ENCODE measurements at places on chromosomes 6 and 20.

DNA sequence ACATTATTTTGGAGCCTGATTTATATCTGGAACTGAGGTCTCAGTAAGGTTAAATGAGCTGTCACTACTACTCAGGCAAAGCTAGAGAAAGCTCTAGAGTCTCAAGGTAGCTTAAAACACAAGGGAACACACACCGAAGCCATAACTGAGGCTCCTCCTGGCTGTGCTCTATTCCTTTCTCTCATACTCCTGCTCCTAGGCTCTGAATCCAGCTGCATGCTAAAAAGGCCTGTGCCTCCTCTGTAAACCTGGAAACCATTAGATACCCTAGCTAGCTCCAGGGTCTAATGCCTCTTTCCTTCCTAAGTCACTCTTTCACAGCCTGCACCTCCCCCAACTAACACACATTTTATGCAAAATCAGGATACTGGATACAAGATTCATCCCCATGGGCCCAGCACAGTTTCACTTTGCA is 17.1 kb downstream of the RIPOR2 start:
- no peak for DNase-seq

DNA sequence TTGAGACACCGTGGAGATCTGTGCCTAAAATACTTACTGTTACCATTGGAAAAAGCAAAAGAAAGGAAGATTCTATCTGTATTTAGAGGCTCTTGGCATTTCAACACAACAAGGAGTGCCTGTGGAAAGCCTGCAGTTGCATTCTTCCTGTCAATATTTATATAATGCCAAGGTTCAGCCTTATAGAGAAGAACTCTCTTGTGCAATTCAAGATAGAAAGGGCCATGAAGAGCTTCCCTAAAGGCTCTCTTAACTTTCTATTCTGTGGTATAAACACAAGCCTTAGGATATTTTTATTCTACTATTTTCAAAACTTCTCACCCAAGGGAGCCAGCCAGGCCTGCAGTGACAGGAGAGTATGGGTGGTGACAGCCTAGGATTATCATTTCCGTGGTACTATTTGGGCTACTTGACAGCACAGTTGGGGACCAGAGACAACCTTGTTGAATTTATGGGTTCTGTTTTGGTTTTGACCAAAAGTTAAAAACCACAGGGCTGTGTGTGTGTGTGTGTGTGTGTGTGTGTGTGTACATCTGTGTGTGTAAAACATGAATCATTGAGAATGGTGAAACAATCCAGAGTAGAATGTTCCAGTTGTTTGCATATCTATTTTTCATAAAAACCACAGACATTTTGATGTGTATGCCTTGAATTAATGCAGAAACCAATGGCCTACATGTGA is 700.9 kb upstream of the SLC35B3 start:
- no peak for DNase-seq

- DNase-seq: no peak
Observed at GRCh38 chr6:68718385-68719073, 83.4 kb downstream of the ADGRB3 start.

DNA sequence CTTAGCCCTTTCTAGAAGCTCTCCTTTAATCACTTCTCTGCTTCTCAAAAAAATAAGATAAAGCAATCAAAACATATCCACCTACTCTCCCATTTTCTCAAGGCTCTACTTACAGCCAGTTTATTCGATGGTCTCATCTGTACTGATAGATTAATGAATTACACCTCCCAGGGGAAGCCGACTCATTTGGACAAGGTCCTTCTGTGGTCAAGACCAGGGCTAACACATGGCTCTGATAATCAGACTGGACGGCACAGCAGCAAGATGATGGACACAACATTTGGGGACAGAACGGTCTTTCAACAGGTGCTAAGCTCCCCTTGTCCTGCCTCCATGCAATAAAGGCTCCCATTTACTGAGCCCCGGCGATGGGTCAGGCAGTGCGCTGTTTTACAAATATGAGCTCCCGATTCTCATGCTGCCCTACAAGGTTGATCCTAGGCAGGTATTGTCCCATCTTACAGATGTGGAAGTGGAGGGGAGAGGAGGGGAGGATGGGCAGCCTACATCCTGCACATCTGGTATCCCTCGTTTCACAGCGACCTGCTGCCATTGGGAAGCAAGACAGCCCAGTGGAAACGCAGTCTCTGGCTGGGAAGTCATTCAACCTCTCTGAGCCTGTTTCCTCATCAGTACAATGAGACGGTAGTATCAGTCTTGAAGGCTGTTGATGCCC is 15.7 kb downstream of the CPNE5 start:
- no peak for DNase-seq

DNA sequence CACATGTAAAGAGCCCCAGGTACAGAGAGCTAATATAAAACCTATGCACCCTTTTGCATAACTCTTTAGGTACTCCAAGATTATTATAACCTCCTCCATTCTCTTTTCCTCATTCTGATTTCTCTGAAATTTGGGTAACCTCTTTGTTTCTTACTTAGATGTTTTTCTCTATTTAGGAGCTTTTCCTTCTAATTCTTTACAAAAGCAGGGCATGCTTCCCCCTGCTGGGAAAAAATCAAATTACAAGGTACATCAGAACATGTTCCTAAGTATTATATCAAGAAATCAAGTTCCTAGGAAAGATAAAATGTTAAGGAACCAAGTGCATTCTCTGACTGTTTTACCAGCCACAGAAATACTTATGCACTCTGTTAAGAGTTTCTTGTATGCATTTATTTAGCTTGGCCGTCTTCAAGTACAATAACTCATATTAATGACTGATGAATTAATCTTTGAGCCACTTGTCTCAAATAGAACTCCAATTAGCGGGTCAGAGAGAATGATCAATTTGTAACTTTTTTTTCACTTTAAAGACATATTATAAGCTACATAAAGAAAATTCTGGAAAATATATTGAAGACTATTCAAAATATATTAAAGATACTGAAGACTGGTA is 2.1 kb downstream of the KHDRBS2 start:
- no peak for DNase-seq

GRCh38 chr6:56647172-56647762 is 4.6 kb upstream of the DST start:
- no peak for DNase-seq

DNA sequence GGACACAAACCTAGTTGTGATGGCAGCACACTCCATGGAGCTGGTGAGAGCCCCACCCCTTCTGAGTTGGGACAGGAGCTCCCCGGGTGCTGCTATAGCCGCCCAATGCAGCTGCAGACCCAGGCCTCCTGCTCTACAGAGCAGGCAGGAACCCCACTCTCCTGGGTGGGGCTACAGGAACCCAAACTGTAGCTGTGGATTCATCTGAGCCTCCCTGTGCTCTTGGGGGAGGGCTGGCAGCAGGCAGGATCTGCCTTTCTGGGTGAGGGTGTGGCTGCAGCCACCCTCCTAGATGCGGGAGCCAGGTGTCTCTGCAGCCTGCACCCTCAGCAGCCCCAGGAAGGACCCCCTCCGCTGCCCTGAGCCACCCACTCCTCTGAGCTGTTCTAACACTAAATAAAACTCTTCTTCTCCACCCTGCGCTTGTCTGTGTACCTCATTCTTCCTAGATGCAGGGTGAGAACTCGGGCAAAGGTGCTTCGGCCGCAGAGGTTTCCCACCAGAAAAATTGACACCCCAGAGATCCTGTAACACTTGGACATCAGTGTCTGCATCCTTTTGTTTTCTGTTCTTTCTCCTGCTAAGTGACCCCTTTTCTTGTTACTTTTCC is 55.2 kb upstream of the KIF13A start:
- no peak for DNase-seq

DNA sequence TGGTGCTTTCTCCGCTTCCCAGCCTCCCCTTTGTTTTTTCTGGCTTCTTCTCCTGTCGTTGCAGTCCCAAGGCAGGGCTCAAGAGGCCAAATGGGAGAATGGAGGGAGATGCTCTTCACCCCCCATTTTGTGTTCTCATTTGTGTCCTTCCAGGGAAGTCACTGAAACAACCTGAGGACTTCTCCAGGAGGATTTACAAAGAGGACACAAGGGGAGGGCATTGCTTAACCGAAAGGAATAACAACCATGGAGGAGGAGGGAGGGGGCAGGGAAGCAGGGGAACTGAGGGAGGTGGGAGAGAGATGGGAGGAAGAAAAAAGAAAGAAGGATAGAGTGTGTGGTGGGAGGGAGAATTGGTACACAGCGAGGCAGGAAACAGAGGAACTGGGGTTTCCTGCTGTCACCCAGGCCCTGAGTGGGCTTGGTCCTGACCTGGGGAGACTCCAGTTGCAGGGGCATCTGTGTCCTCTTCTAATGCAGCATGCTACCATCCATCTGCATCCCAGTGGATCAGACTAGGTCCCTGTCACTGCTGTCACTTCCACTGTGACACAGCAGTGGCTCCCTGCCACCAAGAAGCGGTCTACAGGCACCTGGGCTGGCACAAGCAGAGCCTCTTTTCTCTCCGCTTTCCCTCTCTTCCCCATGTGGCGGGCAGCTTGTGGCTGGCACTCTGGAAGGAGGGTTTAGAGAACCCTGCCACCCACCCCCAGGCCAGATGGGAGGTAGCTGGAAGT is 17.1 kb upstream of the MLN start:
- DNase-seq: no peak

GRCh38 chr6:133001040-133001565 is 186.7 kb downstream of the RPS12 start:
- DNase-seq: no peak

DNA sequence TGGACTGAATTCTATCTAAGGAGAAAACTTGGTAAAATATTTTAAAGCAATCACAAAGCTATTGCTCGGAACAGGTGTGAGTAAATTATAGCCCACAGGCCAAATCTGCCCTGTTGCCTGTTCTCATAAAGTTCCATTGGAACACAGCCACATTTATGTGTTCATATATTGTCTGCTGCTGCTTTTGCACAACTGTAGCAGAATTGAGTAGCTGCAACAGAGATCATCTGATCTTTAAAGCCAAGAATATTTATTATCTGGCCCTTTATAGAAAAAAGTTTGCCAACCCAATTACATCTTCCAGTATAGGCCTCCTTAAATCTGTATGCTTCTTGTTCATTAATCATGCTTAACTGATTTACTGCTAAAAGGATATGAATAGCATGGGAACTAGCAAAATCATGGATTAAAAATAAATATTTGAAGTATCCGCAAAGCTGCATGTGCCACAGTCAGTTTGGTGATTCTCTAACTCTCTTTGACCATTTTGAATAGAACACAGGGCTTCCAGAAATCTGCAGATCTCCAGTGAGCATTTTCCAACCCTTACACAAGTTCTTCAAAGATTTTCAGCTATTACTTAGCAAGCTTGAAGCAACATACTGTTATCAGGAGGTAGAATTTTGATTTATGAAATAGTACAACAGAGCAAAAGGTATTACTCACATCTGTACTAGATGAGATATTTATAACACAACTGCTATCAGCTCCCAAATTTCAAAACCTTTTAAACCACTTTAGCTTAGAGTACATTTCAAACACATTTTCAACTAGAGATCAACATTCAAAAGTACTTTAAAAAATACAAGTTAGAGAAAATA is 312.6 kb upstream of the ID4 start:
- DNase-seq: no peak

DNA sequence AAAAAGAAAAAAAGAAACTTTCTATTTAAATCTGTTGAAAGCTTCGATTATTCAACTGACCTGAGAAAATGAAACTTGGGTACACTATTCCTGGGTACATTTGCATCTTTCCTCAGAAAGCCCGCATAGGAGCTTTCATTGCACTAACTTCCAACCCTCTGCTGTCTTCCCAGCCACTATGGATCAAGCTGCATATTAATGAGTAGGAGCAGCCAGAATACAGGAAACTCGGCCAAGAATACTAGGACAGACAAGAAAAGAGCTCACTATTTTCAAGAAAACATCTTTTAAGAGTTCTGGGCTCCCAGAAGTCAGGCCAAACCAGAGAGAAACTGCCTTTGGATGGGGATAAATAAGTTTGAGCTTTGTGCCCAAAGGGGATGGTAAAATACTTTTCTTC is 135.0 kb upstream of the CCDC28A start:
- no peak for DNase-seq

GRCh38 chr20:35561268-35561667 is 19.4 kb downstream of the ERGIC3 start:
- no peak for DNase-seq

- DNase-seq: no peak
Observed at GRCh38 chr6:107532706-107533105, 42.8 kb downstream of the SOBP start.

DNA sequence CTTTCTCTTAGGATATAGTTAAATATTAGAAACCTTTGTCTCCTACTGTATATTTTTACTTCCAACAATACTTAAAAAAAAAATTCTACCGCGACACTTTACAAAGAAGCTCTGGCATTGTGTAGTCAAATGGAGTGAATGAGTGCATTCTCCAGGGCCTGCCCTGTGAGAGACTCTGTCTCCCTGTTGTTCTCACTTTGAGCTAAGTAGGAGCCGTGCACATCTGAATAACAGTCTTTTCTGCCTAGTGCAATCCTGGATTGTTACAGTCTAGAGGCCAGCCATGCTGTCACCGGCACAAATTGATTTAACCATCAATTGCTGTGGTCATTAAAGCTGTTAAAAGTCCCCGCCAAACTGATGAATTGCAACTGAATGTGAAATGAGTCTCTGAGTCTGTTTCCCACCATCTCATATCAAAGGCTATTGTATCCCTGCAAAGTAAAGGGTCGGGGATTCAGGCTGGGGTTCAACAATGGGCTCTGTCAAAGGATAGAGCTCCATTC is 156.0 kb downstream of the RFPL4B start:
- DNase-seq: no peak

GRCh38 chr6:16700202-16700915 is 60.9 kb downstream of the ATXN1 start:
- DNase-seq: no peak

DNA sequence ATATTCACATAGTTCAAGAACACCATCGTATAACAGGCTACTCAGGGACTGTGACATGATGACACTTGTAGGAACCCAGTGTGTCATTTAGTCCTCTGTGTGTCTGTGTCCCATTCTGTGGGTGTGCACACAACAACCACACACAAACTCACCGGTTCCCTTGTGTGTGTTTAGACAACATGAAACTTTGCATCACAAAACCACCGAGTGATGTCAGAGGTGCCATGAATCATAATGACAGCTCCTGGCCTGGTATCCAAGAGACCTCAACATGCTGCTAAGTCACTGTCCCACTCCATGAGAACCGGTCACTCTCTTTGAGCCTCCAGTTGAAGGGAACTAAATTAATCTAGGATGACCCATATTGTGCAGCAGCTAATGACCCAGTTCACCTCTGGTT is 421.3 kb downstream of the PREX1 start:
- no peak for DNase-seq

DNA sequence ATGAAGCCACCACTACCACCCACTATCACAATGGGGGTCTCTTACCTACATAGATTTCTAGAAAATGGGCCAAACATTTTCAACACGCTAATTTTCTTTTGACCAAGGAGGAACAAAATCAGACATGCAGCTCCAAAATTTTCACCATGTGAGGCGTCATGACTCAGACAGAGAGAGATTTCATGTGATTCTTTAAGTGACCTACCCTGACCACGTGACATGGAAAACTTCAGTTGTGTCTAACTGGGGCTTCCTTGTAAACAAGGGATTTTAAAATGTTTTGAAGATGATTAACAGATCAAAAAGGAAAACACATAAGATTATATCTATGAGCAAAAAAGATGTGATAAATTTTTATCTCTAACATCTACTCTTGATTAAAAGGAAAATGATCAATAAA is 199.2 kb downstream of the TBXT start:
- no peak for DNase-seq

GRCh38 chr20:19284400-19285178 is 72.1 kb downstream of the SLC24A3 start:
- DNase-seq: no peak

- DNase-seq: no peak
Observed at GRCh38 chr6:39268721-39269120, 39.4 kb upstream of the KCNK5 start.

GRCh38 chr6:41438746-41439145 is 103.3 kb downstream of the NCR2 start:
- no peak for DNase-seq

GRCh38 chr6:143974089-143974488 is 34.0 kb downstream of the PLAGL1 start:
- DNase-seq: no peak
